ENCODE measurements at places on chromosomes 13 and 19. TPM values are rescaled to one million over a fixed set of nuclear protein-coding genes. Genes with fewer than 3 reads are reported as not detected.

DNA sequence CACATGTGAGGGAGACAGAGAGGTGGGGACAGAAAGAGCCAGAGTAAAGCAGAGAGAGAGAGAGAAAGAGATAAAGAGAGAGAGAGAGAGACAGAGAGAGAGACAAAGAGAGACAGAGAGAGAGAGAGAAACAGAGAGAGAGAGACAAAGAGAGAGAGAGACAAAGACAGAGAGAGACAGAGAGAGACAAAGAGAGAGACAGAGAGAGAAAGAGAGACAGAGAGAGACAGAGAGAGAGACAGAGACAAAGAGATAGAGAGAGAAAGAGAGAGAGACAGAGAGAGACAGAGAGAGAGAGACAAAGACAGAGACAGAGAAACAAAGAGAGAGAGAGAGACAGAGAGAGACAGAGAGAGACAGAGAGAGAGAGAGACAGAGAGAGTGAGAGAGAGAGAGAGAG is 4.2 kb upstream of the TTYH1 start:
- no peak for DNase-seq

DNA sequence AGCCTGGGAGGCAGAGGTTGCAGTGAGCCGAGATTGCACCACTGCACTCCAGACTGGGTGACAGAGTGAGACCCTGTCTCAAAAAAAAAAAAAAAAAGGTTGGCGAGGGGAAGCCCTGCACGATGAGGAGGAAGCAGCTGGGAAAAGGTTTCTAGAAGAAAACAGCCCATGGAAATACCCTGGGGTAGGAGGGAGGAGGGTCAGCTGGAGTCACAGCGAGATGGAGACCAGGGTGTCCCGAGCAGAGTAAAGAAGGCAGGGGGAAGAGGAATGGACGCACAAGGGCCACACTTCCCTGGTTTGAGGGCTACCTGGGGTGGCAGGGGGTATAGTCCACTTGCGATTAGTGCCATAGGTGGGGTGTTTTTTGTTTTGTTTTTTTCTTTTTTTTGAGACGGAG is 6.4 kb downstream of the KANK3 start:
- DNase-seq = no peak

Gene KLK4
- total RNA-seq = not detected

GRCh38 chr19:7113233-7113632 is 43.7 kb downstream of the ZNF557 start:
- DNase-seq = no peak

Gene ZNF578
- total RNA-seq = 1.1 TPM

Data from natural killer cell treated with Interleukin-12 subunit alpha and Interleukin-12 subunit beta and Interleukin-15 and Interleukin-18, amount 100 ng/mL, for 72 hours (primary cell).